ENCODE measurements at places on chromosomes 2 and 18. TPM values are rescaled to one million over a fixed set of nuclear protein-coding genes. Genes with fewer than 3 reads are reported as not detected.

- DNase-seq: no peak
These were observed 158.7 kb downstream of the CLIP4 start for GRCh38 chr2:29273685-29274611.

- no peak for DNase-seq
These were observed 486.1 kb upstream of the ID2 start for GRCh38 chr2:8195784-8196183.

DNA sequence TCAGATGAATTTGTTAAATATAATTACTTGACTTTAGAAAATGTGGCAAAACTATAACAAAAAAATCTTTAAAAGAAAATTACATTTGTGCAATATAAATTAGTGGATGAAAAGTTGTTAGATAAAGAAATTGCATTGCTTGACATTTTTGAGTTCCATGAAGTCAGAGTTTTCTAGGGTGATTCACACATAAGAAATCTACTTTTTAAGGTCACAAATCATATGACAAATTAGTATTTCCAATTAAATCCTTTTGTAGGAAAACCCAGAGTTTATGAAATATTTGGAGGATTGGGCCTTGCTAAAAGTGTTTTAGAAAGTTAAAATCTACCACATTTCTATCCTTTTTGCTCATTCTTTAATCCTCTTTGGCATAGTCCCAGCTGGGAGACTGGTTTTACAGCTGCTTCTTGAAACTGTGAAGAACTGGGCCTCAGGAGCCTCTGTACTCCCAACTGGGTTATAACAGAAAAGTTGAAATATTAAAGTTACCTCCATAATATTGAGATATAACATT, 289.2 kb downstream of the LRRTM4 start:
- no peak for DNase-seq

DNA sequence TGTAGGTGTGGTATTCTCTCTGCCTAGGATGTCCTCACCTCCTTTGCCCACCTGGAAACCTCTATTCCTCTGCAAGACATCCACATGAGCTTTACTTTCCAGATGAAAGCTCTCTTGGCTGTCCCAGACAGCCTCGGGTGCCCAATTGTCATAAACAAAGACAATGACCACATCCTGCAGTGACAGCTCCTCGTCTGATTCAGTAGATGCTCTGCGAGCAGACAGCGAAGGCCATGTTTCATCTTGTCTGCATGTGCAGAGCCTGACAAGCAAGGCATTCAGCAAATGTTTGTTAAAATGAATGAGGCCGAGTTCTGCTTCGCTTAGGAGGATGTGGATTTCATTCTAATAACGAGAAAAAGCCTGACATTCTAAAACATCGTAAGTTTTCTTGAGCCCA, 150.9 kb downstream of the MTCL1 start:
- no peak for DNase-seq

DNA sequence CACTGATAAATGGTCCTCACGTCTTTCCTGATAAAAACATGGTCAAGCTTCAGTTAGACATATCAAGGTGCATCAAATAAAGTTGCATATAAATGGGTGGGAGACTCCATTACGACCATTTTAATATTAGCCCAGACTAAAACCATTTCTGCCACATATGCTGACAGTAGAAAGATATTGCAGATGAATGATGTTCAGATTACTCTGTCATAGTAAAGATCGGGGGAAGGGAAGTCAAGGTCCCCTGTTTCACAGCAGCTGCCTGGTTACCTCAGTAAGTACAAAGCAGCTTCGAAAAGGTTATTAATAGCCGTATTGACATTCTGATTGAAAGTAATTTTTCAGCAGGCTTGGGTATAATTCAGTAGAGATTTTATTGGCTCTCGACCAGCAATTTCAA, 927.7 kb upstream of the CDH2 start:
- no peak for DNase-seq

DNA sequence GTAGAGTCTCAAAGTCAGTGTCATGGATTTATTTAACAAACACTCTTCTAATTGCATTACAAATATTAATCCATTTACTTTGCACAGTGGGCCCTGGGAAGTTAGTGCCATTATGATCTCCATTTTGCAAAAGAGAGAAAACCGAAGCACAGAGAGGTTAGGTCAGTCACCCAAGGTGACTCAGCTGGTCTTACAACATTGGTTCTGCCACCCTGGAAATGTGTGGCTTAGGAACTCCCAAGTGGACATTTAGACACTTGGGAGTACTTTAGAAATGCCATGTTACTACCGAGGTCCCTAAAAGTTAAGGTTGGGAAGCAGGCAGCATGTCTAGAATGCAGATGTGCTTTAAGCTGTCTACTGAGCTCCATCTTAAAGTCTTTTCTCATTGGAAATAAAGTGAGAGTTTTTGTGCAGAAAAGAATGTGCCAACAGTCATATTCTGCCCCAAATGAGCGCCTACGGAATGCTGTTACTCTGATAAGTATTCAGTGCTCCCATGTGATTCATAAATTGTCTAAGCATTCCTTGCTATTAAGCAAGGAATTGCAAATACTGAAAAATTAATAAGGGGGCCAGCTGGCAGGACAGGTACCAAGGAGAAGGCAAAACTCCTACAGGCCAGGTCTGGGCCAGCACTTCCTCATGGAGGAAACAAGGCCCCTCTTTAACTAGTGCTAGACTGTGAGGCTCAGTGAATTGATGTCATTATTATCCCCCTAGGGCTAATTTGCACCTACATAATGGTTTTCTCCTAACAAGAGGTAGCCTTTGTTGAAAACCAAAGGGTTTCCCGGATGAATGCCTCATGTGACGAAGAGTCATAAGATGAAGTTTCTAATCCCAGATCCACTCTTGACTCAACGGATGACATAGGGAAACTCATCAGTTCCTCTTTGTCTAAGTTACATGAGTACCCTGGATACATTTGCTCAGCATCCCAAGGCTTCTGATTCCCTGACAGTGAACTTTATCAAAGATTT, 16.3 kb downstream of the NRP2 start:
- DNase-seq: no peak

GRCh38 chr2:123303731-123304130, 721.4 kb upstream of the CNTNAP5 start:
- no peak for DNase-seq

- DNase-seq: no peak
These were observed 362.3 kb downstream of the FIGN start for GRCh38 chr2:163373496-163373895.

Gene CCDC121
- total RNA-seq: 4.7 TPM

Gene POTEI
- 0.15 TPM for total RNA-seq
